ENCODE measurements at places on chromosomes 4 and X.
A peak's percentile ranks its signal among the peaks of the same experiment; 100 is the strongest.

DNA sequence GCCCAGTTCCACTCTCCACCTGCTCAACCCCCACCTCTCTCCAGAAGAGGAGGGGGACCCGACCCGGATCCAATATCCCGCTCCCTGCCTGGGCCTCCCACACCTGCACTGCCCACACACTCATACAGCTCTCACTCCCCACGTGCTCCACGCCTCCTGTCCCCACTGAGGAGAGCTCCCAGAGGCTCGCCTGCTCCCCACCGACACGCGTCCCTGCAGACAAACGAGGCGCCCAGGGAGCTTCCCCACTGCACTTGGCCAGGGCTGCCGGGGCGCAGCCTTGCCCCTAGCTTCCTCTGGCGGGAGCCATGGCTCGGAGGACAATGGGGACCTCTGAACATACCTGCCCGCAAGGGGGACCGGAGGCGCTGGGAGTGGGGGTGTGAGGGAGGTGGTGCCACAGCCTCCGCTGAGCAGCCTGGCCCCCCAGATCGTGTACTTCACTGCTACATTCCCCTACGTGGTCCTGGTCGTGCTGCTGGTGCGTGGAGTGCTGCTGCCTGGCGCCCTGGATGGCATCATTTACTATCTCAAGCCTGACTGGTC is 5.0 kb downstream of the SLC6A8 start:
- no peak for DNase-seq

DNA sequence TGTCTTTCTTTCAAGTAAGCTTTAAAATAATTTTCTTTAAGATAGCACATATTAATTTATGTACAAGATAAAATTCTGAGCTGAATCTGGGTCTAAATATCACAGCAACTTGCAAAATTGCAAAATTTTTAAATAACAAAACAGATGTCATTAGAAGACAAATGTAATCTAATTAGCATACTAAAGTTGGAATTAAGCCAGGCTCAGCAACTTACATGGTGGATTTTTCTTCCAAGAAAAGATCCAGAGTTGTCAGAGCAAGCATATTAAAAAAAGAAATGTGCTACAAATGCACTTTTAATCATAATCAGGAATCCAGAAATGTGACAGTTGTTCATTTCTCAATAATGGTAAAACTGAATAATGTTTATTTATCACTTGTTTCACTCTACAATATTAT is 906.9 kb upstream of the INTU start:
- DNase-seq, result no peak

DNA sequence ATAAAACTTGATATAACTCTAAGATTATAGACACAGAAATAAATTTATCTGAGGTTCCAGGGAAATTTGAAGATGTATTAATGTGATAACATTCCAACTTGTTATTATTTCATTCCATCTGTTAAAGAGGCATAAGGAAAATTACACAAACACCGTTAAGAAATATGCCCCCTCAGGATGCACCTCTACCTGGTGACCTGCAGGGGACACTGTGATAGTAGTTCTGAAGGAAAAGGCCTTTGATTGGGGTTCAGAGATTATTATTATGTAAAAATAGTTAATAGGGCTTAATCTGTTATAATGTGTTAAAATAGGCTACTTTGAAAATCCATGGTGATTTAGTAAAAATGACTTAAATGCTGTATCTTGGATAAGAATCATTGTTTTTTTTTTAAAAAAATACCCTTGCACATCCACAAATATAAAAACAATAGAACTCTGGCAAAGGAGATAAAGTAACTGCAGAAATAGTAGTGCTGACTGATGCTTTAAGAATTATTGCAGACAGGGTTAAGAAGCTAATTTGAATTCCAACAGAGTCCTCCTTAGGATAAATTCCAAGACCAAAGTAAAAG is 6.1 kb upstream of the ABRAXAS1 start:
- DNase-seq, result peak; percentile 31

- DNase-seq, result no peak
Measured at GRCh38 chrX:70664726-70665125, 220.1 kb downstream of the DLG3 start.

DNA sequence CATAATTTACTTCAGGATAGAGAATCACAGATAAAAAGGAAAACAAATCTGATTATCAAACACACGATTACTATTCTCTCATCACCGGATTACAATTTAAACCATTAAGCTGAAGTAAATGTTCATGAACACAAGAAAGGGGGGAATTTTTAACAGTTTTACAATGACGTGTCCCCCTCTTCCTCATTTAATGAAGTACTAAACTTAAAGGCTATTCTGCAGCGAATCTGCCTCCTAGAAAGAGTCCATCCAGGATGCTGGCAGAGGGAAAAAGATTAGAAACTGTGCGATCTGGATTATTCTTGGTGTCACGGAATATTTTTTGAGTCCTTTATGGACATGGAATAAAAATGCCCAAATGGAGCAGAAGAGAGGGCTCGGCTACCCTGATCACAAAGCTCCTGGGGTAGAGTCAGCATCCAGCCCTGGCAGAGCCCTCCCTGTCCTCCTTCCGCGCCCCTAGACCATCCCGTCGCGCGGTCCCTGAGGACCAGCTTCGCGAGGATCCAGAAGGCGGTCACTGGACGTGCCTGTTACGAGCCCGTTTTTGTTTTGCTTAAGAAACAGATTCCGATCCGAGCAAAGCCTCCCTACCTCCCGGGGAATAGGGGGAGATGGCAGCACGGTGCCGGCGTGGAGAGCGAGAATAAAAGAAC is 1.2 kb downstream of the ELF2 start:
- DNase-seq, result no peak

- DNase-seq, result no peak
Measured at GRCh38 chr4:2812612-2813354, 19.9 kb downstream of the SH3BP2 start.

- no peak for DNase-seq
Measured at GRCh38 chr4:4311193-4311592, 21.1 kb downstream of the ZBTB49 start.

DNA sequence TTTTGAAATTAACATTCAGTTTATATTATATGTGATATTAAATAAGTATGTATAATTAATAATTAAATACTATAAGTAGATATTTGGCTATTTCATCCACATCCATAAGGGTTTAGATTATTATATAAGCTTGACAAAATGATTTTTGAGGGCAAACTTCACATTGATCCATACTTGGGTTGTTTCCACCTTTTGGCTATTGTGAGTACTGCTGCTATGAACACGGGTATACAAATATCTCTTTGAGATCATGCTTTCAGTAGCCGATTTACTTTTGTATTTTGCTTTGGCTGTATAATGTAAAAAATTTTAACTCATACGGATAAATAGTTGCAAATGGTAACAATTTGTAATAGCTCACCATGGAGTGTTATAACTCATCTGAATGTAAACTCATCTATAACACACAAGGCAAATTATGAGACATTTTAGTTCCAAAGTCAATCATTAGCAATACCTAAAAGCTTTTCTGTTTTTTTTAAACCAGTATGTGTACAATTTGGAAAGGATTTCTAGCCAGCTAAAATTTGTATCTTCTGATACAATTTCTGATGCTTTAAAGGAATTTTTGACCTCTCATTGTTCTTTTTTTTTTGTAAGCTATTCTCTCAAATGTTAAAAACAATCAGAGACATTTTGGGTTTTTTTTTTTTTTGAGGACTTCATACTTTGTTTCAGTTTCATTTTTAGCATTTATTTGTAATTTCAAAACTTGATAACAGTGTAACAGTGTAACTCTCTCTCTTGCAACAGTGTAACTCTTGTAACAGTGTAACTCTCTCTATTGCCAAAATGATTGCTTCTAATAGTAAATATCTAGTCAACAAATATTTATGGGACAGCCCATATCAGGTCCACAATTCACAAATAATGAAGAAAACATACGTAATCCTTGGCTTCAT is 51.8 kb upstream of the ARX start:
- DNase-seq, result no peak

GRCh38 chr4:89024051-89024675 is 32.8 kb downstream of the FAM13A start:
- DNase-seq, result peak; percentile 62

- no peak for DNase-seq
Measured at GRCh38 chr4:169042608-169043007, 32.6 kb upstream of the CBR4 start.

DNA sequence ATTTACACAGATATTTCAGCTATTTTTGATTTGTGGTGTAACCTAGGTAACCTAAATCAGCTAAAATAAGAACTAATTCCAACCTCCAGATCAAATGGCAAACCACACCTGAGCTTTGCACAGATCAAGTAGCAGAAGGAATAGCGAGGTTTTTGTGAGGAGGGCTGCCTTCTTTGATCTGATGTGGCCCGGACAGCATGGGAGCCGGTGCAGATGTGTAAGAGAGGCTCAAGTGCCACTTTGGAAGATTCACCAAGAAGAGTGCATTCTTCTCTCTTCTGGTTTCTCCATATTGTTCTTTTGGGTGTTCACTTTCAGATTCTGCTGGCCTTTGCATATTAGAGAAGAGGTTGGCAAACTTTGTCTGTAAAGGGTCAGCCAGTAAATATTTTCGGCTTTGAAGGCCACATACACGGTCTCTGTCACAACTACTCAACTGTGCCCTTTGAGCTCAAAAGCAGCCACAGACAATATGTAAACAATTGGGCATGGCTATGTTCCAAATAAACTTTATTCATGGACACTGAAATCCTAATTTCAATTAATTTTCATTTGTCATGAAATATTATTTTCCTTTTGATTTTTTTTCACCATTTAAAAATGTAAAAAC is 78.9 kb upstream of the FAM9C start:
- DNase-seq, result no peak

DNA sequence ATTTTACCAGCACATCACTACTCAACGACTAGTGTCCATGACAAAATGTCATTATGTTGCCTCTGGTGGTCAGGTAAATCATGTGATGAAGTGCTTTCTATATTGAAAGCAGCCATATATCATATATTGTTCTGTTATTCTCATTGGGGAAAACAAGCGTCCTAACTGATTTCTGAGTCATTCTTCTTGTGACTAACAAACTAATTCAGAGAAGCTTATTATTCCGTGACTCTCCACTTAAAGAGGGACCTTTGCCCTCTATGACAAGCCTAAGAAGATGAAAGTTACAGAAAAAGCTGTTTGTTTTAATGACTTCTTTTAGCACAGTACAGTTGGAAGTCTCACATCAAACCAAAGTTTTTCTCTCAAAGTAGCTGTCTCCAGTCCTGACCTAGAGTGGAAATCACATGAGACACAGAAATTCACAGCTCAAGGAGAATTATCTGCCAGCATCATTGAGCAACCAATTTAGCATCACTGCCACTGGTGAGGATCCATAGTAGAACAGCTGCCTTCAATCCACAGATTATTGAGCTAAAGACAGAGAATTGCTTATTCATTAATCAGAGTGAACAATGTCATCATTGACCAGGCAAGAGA is 36.4 kb downstream of the ASB9 start:
- DNase-seq, result no peak

GRCh38 chr4:106423791-106424190 is 55.2 kb upstream of the GIMD1 start:
- DNase-seq, result no peak

- no peak for DNase-seq
Measured at GRCh38 chr4:137389911-137390520, 142.3 kb downstream of the PCDH18 start.

- no peak for DNase-seq
Measured at GRCh38 chr4:141331534-141332358, 111.1 kb downstream of the ZNF330 start.

DNA sequence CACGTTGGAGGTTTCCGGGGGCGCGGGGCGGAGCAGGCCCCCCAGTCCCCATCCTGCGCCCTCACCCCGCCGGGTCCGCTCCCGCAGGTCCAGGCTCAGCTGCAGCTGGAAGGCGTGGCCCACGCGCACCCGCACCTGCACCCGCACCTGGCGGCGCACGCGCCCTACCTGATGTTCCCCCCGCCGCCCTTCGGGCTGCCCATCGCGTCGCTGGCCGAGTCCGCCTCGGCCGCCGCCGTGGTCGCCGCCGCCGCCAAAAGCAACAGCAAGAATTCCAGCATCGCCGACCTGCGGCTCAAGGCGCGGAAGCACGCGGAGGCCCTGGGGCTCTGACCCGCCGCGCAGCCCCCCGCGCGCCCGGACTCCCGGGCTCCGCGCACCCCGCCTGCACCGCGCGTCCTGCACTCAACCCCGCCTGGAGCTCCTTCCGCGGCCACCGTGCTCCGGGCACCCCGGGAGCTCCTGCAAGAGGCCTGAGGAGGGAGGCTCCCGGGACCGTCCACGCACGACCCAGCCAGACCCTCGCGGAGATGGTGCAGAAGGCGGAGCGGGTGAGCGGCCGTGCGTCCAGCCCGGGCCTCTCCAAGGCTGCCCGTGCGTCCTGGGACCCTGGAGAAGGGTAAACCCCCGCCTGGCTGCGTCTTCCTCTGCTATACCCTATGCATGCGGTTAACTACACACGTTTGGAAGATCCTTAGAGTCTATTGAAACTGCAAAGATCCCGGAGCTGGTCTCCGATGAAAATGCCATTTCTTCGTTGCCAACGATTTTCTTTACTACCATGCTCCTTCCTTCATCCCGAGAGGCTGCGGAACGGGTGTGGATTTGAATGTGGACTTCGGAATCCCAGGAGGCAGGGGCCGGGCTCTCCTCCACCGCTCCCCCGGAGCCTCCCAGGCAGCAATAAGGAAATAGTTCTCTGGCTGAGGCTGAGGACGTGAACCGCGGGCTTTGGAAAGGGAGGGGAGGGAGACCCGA is 14.0 kb downstream of the SHOX start:
- DNase-seq, result no peak

- DNase-seq, result no peak
Measured at GRCh38 chr4:77147079-77147782, 9.8 kb upstream of the CCNG2 start.

- no peak for DNase-seq
Measured at GRCh38 chr4:94363136-94363655, 20.6 kb upstream of the HPGDS start.

Data from memory B cell (primary cell).